ENCODE measurements at places on chromosomes 3 and 15. TPM values are rescaled to one million over a fixed set of nuclear protein-coding genes. Genes with fewer than 3 reads are reported as not detected.

Gene CP
- total RNA-seq = not detected

Gene ATP13A5
- not detected for total RNA-seq

Gene PLSCR2
- total RNA-seq = not detected

Gene TRPC1
- 2.1 TPM for total RNA-seq

Gene SEMA6D
- not detected for total RNA-seq

Gene CNTN4
- not detected for total RNA-seq

Gene FAM107A
- total RNA-seq = not detected

Gene KNSTRN
- 54.3 TPM for total RNA-seq

Gene XCR1
- not detected for total RNA-seq

Gene MEIS2
- total RNA-seq = not detected

Gene IL5RA
- total RNA-seq = not detected

Gene PPP1R14D
- not detected for total RNA-seq

Gene CLSTN2
- 0.08 TPM for total RNA-seq

DNA sequence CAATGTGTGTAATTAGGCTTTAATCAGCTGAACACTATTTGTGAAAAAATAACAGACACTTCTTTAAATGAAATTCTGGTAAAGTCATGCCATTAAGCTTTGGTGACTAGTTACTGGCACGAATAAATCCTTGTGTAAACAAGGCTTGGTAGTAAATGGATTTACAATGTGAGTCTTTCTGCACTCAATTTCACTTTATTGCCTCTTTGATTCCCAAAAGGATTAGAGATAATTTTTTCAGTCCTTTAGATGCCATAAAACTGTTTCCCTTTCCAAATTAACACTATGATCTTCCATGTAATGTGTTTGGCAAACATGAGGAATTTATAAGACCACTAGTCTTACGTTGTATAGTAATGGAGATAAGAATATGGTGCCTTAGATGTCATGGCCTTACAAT, 339.5 kb upstream of the DNAJC19 start:
- DNase-seq = no peak

GRCh38 chr15:85598718-85599398, 195.9 kb downstream of the KLHL25 start:
- DNase-seq = no peak

- DNase-seq = no peak
These were observed 54.7 kb downstream of the FOXP1 start for GRCh38 chr3:71528816-71529215.

- no peak for DNase-seq
These were observed 101.7 kb upstream of the TP63 start for GRCh38 chr3:189529468-189529867.

GRCh38 chr15:61623746-61624145, 394.6 kb upstream of the RORA start:
- DNase-seq = no peak

- no peak for DNase-seq
These were observed 48.2 kb upstream of the VGLL4 start for GRCh38 chr3:11691767-11692531.

GRCh38 chr3:8932507-8932906, 30.8 kb downstream of the RAD18 start:
- DNase-seq = no peak

DNA sequence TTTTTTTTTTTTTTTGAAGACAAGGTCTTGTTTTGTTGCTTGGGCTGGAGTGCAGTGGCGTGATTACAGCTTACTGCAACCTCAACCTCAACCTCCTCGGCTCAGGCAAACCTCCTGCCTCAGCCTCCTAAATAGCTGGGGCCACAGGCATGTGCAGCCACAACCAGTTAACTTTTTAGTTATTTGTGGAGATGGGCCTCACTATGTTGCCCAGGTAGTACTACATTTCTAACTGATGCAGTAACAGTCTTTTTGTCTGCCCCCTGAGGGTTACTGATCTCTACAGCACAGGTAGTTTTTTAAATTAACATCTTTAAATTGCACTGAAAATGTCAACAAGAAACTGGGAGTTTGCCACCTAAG, 3.4 kb upstream of the LMLN start:
- no peak for DNase-seq

DNA sequence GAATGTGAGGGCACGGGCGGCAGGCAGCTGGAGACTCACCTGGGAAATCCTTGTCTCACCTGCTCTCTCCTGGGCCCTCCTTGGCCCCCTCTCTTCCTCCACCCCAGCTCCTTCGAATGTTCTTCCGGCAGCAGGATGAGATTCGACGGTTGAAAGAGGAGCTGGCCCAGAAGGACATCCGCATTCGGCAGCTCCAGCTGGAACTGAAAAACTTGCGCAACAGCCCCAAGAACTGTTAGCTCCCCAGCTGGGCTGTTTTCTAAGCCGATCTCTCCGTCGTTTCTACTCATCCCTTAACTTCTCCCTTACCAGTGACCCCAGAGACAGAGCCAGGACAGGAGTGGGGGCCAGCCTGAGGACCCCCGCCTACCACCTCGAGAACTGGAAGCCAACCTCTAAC, 95.0 kb downstream of the ANP32A start:
- no peak for DNase-seq

- DNase-seq = no peak
These were observed 598.1 kb upstream of the CBLB start for GRCh38 chr3:106466881-106467280.

GRCh38 chr3:69871251-69871650, 128.3 kb upstream of the SAMMSON start:
- no peak for DNase-seq

- no peak for DNase-seq
These were observed 13.9 kb downstream of the CHST13 start for GRCh38 chr3:126537730-126538281.

DNA sequence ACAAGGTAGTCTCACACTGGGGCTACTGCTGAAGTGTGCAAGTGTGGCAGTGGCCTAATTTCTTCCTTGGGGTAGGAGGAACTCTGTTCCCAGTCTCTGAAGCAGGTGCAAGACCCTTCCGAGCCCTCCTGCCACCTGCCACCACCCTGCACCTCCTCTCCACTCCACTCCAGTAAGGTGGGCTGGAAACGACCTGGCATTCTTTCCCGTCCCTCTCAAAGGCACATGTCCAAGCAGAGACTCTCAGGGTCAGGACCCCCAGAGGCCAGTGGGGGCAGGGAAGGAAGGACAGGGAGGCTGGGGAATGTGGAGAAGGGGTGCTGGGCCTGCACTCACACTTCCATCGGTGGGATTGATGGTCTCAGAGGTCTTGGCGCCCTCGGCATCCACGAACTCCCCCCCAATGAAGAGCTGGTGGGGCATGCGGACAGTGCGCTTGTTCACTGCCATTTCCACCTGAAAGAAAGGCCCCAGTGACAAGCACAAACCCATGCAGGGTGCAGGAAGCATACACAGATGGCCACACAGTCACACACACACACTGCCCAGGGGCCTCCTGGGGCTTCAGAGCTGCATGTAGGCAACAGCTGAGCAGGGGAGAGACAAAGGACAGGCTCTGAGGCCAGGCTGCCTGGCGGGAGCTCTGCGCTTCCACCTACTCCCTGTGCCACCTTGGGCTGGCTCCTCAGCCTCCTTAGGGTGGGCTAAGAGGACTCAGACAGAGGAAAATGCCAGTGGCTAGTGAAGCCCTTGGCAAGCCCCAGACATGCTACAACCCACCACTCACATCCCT, 43.8 kb downstream of the ALDH1L1 start:
- DNase-seq = no peak

Data from activated naive CD8-positive, alpha-beta T cell treated with anti-CD3 and anti-CD28 coated beads for 36 hours (primary cell).